Stimulated activated CD4-positive, alpha-beta T cell treated with anti-CD3 and anti-CD28 coated beads, Interleukin-2, amount 100 ng/mL, for 48 hours (primary cell): ENCODE measurements at places on chromosomes 2 and 18.
A peak's percentile ranks its signal among the peaks of the same experiment; 100 is the strongest.

- no peak for DNase-seq
These were observed 136.5 kb upstream of the ETAA1 start for GRCh38 chr2:67260343-67261277.

GRCh38 chr2:202299712-202300111, 34.1 kb downstream of the NOP58 start:
- no peak for DNase-seq

GRCh38 chr2:191645434-191646162, 32.3 kb upstream of the NABP1 start:
- no peak for DNase-seq

- no peak for DNase-seq
These were observed 66.7 kb upstream of the RMDN2 start for GRCh38 chr2:37858400-37858711.

GRCh38 chr2:26432859-26433258, 31.1 kb downstream of the DRC1 start:
- no peak for DNase-seq

DNA sequence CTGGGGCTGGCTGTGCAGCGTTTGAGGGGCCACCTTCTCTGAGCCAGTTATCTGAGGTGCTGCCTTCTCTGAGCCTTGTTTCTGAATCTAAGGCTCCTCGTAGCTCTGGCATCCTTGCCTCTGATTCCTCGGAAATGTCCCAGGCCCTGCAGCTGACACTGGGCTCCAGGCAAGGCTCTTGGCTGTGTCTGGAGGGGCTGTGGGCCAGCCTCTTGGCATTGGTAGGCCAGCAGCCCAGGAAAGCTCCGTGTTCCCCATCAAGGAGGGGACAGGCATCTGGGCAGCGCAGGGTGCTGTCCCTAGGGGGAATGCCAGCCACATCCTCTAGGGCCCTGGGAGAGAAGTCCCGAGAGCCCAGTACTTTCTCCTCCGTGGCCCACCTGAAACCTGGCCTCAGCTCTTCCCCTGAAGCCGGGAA, 40.7 kb upstream of the TAF1B start:
- DNase-seq = no peak

GRCh38 chr2:148028781-148029180, 7.9 kb downstream of the MBD5 start:
- no peak for DNase-seq

GRCh38 chr2:39264733-39265132, 21.0 kb upstream of the CDKL4 start:
- DNase-seq = no peak

DNA sequence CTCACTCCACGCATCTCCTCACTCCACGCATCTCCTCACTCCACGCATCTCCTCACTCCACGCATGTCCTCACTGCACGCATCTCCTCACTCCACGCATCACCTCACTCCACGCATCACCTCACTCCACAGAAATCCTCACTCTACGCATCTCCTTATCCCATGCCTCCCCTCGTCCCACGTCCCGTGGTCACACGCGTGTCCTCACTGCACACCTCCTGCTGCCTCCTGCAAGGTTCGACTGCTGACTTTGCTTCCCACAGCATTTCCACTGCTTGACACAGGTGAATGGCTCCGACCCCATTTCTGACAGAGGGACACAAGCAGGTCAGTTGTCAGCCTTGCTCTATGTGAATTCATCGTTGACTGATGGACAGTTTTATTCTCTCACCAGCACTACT, 103.0 kb downstream of the USP40 start:
- no peak for DNase-seq

GRCh38 chr18:52395146-52395852, 55.3 kb downstream of the DCC start:
- no peak for DNase-seq

- no peak for DNase-seq
These were observed 813 bp upstream of the MEIS1 start for GRCh38 chr2:66433945-66434678.

GRCh38 chr2:29114586-29114945, 649 bp upstream of the CLIP4 start:
- no peak for DNase-seq

DNA sequence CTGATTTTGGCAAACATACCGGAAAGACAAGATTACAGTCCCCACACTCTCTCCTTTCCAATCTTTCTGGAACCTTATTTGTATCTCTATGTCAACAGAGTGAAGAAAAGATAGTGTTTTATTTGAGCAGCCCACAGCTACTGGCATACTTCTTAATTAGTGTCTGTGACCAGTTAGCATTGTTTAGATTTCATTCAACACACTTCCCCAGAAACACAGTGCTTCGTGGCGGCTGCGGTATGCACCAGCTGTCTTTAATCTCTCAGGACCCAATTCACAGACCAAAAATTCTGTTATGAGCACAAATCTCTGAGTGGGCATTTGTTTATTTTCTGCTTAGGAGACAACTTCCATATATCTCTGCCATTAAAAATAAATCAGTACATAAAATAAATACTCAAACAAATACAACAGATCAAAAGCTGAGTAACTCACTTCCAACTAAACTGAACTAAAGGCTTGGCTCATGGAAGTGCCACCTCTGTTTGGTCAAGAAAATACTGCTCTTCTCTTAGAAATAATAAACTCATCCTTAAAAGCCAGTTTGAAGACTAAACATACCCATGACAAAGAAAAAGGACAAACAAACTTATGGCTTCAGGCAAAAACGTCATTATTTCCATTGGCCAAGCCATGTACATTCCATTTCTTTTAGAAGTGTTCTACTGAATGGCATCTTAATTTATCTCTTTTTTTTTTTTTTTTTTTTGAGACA, 392.4 kb downstream of the TXNL1 start:
- no peak for DNase-seq

GRCh38 chr2:79702905-79703304, 190.1 kb downstream of the CTNNA2 start:
- no peak for DNase-seq

GRCh38 chr2:191679818-191680600, 2.1 kb downstream of the NABP1 start:
- DNase-seq = no peak

- peak; percentile 13 for DNase-seq
These were observed 675 bp upstream of the SPIRE1 start for GRCh38 chr18:12658426-12659138.

GRCh38 chr2:232893834-232894233, 23.8 kb downstream of the SNORC start:
- no peak for DNase-seq

- DNase-seq = no peak
These were observed 210.6 kb downstream of the SEPTIN10 start for GRCh38 chr2:109402980-109403840.

DNA sequence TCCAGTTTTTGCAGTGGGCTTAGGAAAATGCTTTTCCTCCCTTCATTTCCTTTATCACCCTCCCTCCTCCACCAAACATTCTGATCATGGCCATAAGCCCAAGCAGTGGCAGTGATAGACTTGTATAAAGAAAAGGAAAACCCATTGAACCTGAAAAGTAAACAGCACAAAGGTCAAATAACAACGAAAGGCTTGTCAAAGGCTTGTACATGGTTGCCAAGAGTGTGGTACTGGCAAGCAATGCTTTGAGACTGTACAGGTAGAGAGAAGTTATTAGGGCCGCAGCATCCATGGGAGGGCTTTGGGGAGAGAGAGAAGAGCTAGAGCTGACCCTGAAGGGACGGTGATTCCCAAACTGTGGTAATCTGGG, 2.1 kb upstream of the VWA3B start:
- no peak for DNase-seq

- DNase-seq = no peak
These were observed 79.6 kb downstream of the PXDN start for GRCh38 chr2:1664698-1665097.

GRCh38 chr2:18483896-18484295, 76.6 kb downstream of the RDH14 start:
- no peak for DNase-seq

DNA sequence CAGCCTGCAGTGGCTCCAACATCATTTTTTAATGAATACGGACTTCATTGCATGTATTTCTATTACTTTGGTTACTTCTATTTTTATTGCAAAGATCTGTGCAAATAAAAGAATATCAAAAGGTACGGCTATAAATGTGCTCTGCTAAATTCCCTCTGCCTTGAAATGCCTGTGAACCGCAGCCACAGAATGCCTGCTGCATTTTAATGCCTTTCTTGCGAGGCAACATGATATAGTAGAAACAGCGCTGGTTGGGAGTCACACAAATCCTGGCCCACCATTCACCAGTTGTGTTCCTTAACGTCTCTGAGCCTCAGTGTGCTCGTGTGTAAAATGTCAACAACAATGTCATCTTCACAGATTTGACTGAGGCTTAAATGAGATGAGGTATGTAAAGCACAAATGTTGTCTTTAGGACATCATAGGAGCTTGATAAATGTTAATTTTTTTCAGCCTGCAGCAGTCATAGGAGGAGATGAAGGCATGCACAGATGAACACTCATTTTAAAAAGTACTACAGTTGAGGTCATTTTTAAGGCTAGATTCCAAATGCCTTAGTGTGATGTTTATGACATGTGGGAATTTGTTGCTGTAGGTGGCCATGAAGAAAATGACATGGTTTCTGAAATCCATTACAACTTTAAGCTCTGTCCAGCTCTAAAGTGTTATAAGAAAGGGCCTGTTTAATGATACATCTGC, 187.6 kb upstream of the NRP2 start:
- DNase-seq = no peak

- DNase-seq = no peak
These were observed 576.7 kb upstream of the SALL3 start for GRCh38 chr18:78402966-78403365.

DNA sequence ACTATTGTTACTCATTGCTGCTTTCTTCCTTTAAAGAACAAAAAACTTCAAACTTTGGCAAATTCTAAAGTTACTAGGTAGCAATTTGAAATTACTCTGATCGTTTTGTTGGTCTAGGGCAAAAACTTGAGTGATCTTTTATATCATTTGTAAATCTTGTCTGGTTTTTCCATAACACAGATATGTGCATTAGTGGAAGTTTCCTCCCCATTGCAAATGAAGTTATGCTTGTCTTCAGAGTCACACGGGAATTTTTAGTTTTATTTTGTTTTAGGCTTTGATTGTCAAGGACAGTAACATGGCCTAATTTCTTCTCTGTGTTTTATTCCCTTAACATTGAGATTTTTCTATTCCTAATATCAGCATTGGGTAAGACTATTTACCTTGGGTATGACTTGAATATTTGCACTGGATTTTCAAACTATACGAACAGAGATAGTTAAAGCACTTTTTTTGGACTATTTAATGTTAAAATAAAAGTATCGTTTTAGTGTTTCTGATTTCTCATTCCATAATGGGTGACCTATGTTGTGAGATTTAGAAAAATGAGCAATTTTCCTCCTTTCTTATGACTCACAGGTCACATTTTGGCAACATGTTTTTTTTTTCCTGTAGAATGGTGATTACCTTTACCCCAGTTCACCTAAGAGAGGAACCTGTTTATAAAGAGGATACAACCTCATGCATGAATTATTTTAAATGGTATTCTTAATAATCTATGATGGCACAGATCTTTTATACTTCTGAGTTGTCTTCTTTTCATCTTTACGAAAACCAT, 65.0 kb downstream of the BABAM2 start:
- no peak for DNase-seq

GRCh38 chr2:2320486-2321199, 10.4 kb downstream of the MYT1L start:
- no peak for DNase-seq

GRCh38 chr2:19577723-19578122, 219.3 kb upstream of the OSR1 start:
- no peak for DNase-seq

- DNase-seq = no peak
These were observed 91.7 kb upstream of the EML6 start for GRCh38 chr2:54631755-54632154.
